Right renal pelvis (tissue), 4 donors: ENCODE measurements at places on chromosomes 16 and 17. TPM values are rescaled to one million over a fixed set of nuclear protein-coding genes. Genes with fewer than 3 reads are reported as not detected.

ACSF3 gene
- polyA plus RNA-seq, result 31.9 TPM

DNA sequence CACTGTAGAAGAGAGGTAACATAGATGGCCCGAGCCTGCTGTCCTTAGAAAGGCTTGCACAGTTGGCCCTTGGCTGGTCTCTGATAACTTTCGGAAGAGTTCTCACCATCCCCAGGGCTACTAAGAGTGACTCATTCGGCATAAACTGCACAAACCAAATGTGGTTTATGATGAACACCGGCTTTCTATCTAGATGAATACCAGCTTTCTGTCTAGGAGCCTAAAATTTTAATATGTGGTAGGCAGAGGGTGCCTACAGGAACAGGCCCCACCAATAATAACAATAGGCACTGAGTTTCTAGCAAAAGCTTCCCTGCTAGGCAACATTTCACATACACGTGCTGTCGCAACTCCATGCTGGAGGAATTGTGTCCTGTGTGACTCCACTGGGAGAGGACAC lies 15.4 kb downstream of the CNOT1 start:
- DNase-seq, result no peak

- no peak for DNase-seq
These were observed 5.0 kb downstream of the YBX2 start for GRCh38 chr17:7289256-7290032.

- no peak for DNase-seq
These were observed 690.1 kb downstream of the WWOX start for GRCh38 chr16:78789561-78789960.
